Calu3 (cell line): ENCODE measurements at places on chromosomes 6 and 20. TPM values are rescaled to one million over a fixed set of nuclear protein-coding genes. Genes with fewer than 3 reads are reported as not detected.

HLA-DOB gene
- 0.97 and 2.2 TPM in 2 replicates for total RNA-seq

TREML1 gene
- not detected in 2 replicates for total RNA-seq

HLA-DRA gene
- 173 and 283 TPM in 2 replicates for total RNA-seq

RPS6KA2 gene
- 25.8 and 41.3 TPM in 2 replicates for total RNA-seq

PARD6B gene
- total RNA-seq: 114 and 127 TPM in 2 replicates
